Neuronal stem cell (in vitro differentiated cells): ENCODE measurements at places on chromosomes 6 and 20.

GRCh38 chr20:4070323-4071177 lies 55.2 kb upstream of the RNF24 start:
- no peak for DNase-seq

GRCh38 chr6:84643778-84644177 lies 120.6 kb downstream of the TBX18 start:
- DNase-seq, result no peak

GRCh38 chr20:36655004-36655403 lies 9.0 kb upstream of the SLA2 start:
- DNase-seq, result no peak

DNA sequence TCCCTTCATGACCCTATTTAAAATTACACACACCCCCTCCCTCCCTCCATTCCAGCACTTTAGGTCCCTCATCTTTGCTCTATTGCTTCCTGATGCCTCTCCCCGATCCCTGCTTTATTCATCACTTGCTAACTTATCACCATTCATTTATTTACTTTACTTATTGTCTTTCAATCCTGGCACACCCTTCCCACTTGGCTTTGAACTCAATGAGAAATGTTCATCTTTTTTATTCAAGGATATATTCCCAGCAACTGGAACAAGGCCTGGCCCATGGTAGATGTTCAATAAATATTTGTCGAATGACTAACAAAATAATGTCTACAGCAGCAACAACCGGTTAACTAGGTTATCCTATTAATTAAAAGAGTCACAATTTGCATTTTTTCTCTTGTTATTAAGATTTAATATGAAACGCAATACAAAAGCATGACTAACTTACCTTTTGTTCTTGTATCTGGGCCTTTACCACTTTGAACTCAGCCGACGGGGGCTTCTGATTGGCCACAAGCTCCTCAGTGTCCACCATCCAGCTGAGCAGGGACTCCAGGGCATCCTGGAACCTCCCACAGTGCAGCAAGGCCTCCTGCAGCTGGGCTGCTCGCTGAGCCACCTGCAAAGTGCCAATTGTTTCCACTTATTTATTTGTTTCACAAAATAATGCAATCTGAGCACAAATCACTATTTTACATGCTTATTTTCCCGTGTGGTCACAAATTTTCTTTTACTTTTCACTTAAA lies 107.8 kb downstream of the DST start:
- no peak for DNase-seq

GRCh38 chr6:226516-227073 lies 65.7 kb upstream of the DUSP22 start:
- no peak for DNase-seq

DNA sequence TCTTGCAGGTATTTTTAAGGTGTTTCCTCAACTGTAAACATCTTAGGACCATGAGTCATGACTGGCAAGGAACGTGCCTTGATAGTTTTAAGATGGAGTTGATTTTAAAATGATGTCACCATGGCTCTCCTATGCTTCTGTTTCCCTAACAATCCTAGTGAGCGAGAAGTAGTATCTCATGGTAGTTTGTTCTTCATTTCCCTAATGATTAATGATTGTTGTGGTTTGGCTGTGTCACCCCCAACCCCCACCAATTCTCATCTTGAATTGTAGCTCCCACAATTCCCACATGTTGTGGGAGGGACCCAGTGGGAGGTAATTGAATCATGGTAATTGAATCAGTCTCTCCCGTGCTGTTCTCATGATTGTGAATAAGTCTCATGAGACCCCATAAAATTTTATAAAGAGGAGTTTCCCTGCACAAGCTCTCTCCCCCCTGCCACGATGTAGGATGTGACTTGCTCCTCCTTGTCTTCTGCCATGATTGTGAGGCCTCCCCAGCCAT lies 16.8 kb upstream of the BNIP5 start:
- DNase-seq, result no peak

GRCh38 chr6:33248643-33248931 lies 23.1 kb downstream of the VPS52 start:
- no peak for DNase-seq

- DNase-seq, result peak; percentile 14
These were observed 35.2 kb downstream of the NDUFAF5 start for GRCh38 chr20:13819885-13820645.

GRCh38 chr6:140988780-140989179 lies 1143.9 kb upstream of the GJE1 start:
- DNase-seq, result no peak

DNA sequence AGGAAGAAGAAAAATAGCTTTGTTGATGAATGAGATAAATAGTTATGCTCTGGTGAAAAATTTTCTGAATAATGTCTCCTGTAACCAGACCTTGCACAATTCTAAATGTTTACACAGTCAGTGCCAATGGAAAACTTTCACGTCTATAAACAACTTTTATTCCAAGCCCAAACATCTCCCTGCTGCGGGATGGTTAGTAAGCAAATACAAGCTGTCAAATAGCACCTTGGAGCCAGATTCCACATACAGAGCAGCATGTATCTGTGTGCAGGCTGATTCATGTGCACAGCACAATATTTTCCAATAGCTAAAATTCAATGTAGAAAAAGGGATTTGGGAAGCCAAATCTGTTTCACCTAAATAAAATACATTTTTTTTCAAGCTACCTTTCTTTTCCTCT lies 813.3 kb downstream of the HACE1 start:
- no peak for DNase-seq

- no peak for DNase-seq
These were observed 29.3 kb downstream of the DNAAF9 start for GRCh38 chr20:3378138-3378537.

DNA sequence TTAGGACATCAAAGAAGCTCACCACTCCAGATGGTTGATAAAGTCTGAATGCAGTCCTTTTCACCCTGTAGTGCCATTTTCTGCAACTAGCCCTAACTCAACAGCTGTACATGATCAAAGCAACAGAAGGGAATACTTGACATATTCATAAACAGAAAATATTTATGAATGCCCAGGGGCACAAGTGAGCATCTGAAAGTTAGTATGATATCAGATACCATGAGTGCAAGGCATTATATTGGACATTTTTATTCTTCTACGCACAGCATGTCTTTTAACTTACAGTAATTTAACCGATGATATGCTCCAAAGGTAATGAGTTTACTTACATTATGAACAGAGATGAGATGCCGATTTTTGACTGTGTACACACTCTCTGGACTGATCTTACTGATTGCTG lies 142.0 kb downstream of the MCHR2 start:
- DNase-seq, result no peak

DNA sequence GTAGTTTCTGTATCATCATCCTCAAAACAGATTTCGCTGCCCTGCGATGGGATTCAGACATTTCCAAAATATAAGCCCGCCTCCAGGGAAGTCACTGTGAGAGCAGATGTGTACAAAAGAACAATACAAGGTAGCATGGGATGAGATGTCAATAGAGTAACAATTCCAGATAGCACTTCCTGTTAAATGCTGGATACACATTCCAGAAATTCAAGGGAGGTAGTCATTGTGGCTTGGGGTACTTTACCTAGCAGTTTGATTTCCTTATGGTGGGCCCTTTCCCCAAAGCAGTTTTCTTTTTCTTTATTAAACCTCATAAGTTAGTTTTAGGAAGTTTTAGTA lies 2.5 kb downstream of the RNF217 start:
- DNase-seq, result no peak

GRCh38 chr6:130625825-130626527 lies 201.2 kb upstream of the SMLR1 start:
- DNase-seq, result no peak

DNA sequence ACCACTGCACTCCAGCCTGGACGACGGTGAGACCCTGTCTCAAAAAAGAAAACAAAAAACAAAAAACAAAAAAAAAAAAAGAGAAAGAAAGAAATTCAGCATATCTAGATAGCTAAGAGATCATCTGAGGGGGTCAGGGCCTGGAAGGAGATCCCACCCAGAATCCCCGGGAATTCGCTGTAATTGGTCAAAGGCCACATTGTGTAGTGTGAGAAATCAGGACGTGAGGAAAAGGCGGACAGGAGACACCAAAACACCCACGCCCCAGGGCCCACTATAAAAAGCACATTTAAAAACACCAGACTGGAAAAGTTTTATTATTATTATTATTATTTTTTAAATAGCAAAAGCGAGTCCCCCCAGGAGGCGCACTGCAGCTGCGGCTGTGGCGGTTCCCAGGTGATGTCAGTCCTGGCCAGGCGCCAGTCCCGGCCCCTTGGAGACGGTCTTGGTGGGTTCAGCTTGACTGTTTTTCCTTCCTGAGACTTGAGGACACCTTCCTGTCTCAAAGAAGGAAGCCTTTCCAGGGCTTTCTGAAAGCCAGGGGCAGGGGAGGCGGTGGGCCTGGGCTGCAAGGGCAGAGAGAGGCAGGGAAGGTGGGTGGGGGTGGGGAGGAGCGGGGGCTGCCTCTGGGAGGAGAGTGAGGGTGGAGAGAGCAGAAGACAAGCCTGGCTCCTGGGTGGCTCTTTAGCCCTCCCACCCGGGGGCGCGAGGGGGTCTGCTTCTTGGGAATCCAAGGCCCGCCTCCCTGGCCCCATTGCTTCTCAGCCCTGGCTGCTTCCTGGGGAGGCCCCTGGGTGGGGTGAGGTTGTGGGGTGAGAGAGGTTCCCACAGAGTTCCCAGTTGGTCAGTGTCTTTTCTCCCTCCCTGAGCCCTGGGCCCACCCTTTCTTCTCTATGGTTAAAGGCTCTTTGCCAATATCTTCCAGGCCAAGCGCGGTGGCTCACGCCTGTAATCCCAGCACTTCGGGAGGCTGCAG lies 14.5 kb downstream of the TCF15 start:
- DNase-seq, result no peak

DNA sequence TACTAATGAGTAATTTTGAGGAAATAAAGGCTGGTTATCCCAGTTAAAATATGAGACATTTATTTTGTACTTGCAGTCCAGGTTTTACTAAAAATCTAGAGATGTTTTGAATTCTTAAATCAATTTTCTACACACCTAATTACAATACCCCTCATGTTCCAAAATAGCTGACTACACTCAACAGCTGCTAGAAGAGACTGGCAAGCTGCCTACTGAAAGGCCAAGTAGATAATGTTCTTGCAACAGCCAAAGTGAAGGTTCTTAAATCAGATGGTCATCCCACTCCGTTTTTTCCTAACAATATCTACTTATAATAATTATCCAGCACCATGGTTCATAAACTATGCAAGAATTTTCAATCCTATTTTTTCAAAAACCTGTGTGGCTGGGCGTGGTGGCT lies 69.0 kb downstream of the DTNBP1 start:
- DNase-seq, result no peak

GRCh38 chr20:58555078-58555765 lies 40.0 kb upstream of the APCDD1L start:
- no peak for DNase-seq

- no peak for DNase-seq
These were observed 88.2 kb downstream of the GJA1 start for GRCh38 chr6:121523628-121524027.

DNA sequence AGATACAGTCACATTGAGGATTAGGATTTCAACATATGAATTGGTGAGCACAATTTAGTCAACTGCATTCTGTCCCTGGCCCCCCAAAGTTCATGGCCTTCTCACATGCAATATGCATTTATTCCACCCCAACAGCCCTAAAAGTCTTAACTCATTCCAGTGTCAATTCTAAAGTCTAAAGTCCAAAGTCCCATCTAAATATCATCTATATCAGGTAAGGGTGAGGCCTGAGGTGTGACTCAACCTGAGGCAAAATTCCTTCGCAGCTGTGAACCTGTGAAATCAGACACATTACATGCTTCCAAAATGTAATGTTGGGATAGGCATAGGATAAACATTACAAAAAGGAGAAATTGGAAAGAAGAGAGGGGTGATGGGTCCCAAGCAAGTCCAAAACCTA lies 27.8 kb downstream of the CLIC5 start:
- DNase-seq, result no peak

DNA sequence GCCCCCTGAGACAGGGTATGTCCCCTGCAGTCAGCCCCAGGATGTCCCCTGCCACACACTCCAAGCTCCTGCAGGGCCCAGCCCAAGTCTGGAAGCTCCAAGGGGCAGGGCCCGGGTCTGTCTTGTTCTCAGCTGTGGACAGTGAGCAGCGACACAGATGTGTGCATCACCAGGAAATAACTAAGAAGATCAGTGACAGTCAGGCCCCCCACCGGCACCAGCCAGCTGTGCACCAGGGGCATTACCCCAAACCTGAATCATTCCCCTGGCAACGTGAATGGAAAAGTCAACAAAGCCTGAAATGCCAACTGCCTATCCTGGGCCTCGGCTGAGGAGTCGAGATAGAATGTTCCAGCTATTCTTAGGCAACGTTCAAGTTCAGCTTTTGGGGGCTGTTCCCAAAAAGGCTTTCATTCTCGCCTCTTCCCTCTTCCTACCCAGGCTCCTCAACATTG lies 105.0 kb downstream of the PREX1 start:
- no peak for DNase-seq

DNA sequence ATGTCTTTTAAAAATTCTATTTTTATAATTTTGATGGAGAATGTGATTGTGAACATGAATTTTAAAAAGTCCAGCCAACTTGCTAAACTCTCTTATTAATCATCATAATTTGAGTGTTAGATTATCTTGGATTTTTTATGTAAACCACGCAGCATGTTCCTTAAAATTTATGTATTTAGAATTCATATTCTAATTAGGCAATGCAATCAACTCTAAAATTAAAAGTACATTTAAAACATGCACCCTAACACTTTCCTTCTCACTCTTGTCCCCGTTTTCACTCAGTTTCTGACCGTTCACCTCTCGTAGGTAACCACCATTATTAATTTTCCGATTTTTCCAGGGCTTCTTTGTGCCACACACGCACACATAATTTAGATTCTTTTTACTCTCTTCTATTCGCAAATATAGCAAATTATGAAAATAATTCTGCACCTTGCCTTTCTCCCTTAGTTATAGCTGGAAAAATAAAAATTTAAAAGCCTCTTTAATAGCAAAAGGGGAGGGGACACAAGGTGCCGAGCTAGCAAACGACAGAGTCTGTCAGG lies 329 bp upstream of the ZKSCAN3 start:
- DNase-seq, result no peak

- DNase-seq, result no peak
These were observed 60.8 kb upstream of the SSTR4 start for GRCh38 chr20:22974354-22974753.

- no peak for DNase-seq
These were observed 288.9 kb upstream of the IRAK1BP1 start for GRCh38 chr6:78578430-78578829.

- no peak for DNase-seq
These were observed 54.9 kb downstream of the CPNE5 start for GRCh38 chr6:36784376-36784636.

- DNase-seq, result no peak
These were observed 262.0 kb upstream of the JAG1 start for GRCh38 chr20:10935658-10936402.

GRCh38 chr6:41623330-41623729 lies 14.9 kb upstream of the MDFI start:
- no peak for DNase-seq

DNA sequence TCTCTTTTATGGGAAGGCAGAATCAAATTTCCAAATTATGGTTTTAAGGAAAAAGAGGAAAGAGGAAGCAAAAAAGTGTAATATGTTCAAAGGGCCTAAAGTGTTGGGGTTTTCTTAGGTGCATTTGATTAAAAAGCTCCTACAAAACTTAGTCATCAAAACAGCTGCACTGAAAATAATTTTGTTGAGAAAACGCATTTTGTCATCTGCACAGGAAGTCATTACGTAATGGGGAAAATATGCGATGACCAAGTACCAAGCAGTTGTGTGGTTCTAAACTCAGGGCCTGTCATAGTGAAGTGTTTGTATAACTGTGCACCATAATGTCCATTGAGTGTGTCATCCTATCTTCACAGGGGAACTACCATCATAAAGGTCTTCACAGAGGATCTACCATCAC lies 15.6 kb downstream of the HAO1 start:
- no peak for DNase-seq
